ENCODE measurements at places on chromosomes 4 and X.

DNA sequence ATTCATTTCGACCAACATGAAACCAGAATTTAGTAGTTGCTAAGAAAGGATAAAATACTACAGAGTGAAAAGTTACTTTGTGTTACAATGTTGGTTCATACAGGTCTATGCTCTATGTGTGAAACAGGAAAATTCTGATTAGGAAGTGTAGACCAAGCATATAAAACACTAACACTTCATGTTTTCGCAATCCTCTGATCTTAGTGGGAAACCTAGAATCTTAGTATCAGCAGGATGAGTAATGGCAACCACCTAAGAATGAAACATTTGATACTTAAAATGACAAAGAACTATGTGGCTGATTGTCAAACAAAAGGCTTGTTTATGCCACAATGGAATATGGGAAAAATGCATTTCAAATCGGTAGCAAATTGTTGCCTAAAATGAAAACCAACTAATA is 116.1 kb downstream of the AMMECR1 start:
- no peak for DNase-seq

GRCh38 chr4:18111081-18111480 is 89.5 kb upstream of the LCORL start:
- no peak for DNase-seq

DNA sequence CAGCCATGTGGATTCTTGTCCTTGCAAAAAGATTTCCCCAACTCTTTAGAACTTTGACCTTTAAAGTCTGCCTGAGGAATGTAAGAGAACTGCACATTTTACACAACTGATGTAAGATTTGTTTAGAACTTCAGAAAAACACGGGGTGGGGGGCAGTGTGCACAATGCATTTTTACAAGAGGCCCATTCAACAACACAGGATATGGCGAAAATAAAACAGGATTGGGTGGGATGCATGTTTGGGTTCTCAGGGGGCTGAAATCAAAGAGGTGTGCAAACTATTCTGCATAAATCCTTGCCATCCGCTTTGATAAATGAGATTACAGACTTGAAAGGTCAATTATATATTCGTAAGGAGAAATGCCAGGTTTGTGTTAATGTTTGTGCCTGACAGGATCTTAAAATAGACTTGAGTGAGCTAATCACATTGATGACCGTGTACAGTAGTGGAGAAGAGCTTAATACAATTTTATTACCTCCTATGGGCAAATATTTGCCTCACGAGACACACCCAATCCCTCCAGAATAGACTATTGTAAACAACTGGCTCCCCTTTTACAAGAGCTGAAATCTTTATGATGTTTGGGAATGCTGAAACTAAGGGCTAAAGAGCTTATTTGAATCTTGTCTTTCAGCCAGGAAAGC is 184.1 kb upstream of the LEF1 start:
- no peak for DNase-seq

DNA sequence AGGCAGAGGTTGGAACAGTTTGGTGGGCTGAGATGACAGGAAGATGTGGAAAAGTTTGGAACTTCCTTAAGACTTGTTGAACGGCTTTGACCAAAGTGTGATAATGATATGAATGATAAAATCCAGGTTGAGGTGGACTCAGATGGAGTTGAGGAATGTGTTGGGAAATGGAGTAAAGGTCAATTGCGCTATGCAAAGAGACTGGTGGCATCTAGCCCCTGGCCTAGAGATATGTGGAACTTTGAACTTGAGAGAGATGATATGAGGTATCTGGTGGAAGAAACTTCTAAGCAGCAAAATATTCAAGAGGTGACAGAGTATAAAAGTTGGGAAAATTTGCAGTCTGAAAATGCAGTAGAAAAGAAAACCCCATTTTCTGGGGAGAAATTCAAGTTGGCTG is 21.4 kb upstream of the UGT2B17 start:
- DNase-seq, result no peak

GRCh38 chr4:102165584-102165983 is 179.7 kb downstream of the SLC39A8 start:
- no peak for DNase-seq

GRCh38 chr4:102529977-102530376 is 28.8 kb downstream of the NFKB1 start:
- no peak for DNase-seq

GRCh38 chr4:175385797-175386196 is 426.3 kb downstream of the GPM6A start:
- DNase-seq, result no peak

DNA sequence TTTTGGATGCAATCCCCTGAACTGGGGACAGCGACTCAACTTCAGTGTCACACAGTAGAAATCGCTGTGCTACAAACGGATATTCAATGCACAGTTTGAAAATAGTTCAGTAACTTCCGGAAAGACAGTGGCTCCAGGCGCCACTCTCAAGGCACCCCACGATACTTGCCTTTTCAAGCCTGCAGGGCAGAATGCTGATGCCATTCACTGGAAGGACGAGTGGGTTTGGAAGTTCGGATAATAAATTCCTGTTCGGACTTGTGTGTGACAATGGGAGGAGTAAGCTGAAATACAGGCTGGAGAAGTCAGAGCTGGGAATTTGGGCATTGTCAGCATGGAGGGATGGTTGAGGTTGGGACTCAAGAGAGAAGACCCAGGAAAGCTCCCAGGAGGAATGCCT is 64.3 kb upstream of the HELT start:
- DNase-seq, result no peak

- DNase-seq, result no peak
These were observed 27.2 kb downstream of the EPGN start for GRCh38 chr4:74335341-74336021.

DNA sequence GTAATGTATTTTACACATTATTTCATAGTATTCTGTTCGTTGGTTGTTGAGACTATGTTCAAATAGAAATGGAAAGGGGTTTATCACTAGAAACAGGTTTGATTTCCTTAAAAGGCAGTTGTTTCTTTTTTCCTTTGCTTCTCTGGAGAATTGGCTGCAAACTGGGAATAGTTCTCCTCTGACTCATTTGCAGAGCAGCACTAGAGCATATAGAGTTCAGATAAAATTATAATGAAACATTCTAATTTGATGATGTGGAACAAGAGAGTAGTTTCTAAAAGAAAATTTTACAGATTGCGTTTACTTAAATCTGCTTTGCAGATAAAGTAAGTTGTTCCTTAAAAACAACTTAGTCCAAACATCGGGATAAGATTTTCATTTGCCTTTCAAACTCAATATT is 29.7 kb downstream of the SYNPO2 start:
- DNase-seq, result no peak

DNA sequence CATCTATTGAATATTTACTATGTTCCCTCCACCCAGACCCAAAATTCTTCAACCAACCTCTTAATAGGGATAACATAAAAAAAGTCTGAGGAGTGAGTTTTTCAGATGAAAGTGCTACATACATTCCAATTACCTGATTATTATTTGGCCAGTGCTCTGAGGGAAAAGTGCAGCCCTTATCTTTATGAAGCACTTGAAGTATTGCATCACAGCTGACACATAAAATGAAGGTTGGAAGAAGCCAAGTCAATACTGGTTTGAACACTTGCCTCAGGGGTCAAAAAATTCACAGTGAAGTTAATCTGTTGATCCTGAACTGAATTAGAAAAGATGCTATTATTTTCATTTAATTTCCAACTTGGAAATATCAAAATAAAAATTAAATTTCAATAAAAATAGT is 498.9 kb downstream of the INPP4B start:
- DNase-seq, result no peak

- no peak for DNase-seq
These were observed 56.0 kb downstream of the PDLIM5 start for GRCh38 chr4:94507708-94508107.

GRCh38 chr4:122997463-122998101 is 75.2 kb upstream of the NUDT6 start:
- DNase-seq, result no peak

DNA sequence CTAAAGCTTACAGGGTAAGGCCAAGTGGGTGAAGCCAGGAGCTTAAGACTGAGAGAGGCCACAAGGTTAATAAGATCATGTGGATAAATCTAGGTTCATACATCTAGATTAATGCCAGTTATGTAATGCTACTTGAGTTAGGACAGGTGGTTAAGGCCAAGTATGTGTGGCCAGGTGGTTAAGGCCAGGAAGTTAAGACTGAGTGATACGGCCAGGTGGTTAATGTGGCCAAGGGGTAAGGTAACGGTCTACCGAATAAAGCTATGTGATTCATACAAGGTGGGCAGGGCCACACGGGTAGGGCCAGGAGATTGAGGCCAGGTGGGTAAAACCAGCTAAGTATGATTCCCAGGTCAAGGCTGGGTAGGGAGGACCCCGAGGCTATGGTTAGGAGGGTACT is 223.0 kb downstream of the TACR3 start:
- no peak for DNase-seq

DNA sequence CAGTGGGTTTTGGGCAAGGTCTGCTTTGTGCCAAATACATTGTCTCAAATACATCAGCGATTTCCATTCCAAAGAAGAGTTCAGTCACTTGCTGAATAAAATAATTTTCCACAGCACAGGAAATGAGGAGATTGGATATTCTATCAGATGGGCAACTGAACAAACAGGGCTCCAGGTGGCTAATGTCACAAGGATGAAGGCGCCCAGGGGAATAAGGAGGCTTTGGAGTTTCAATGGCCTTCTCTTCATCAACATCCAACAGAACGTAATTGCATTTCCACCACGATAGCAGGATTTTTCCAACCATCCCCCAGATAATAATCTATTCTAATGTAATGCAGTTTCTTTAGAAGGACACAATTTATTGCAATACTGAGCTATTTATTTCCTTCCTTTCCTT is 104.7 kb upstream of the KLHL13 start:
- DNase-seq, result peak; percentile 65

- no peak for DNase-seq
These were observed 7.4 kb upstream of the HPRT1 start for GRCh38 chrX:134452596-134452995.

DNA sequence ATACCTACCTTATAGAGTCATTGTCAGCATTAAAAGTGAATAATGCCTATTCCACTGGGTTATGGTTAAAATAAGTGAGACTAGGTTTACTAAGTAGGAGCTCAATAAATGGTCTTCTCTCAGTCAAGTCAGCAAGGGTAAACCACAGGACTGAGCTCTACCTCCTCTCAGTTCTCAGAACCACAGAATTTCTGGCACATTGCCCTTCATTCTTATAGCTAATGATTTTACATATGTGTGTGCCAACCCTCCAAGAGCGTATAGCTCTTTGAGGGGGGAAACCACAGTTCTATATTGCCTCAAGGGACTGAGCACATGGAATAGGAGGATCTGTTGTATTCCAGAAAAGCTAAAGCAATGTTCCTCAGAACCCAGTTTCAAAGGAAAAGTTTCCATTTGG is 124.8 kb downstream of the ATG4A start:
- no peak for DNase-seq

DNA sequence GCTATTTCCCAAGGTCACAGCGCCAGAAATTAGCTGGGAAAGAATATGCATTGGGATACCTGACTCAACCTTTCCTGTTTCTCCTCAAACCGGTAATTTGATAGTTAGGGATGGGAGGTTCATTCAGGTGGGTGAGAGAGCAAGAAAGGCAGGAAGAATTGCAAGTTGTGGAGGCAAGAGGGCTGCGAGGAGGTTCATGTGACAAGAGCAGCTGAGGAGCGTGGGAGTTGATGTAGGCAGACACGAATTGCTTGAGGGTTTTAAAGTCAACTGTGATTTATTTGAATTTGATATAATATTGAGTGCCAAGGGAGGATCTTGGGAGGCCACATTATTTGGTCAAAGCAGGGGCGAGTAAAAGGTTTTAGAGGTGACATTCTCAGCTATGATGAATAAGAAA is 329.0 kb downstream of the STIM2 start:
- DNase-seq, result no peak

DNA sequence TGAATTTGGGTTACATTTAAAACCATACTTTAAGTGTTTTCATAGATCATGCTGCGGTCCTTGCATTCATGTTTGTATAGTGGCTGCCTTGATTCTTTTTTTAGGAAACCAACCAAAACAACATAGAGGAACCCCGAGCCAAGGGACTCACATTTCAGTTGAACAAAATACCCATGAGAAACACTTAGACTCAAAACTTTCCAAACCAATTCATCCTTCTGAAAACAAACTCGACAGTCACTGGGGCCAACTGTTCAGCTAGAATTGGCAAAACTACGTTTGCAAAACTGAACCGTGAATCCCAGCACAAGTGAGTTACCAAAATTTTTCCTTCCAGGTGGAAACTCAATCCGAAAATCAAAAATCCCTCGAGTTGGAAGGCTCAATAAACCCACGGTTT is 1.4 kb downstream of the ADGRA3 start:
- DNase-seq, result no peak

DNA sequence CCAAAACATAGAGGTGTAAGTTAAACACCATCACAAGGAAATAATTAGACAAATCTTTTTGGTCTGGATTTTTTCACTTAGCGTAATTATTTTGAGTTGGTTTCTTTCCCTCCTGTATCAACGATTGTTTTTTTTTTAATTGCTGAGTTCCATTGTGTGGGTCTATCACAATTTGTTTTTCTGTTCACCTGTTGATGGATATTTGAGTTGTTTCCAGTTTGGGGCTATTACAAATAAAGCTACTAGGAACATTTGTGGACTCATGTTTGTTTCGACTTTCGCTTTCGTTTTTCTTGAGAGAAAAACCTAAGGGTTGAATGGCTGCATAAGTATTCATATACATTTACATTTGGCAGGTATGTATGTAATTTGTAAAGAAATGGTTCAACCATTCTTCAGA is 20.4 kb upstream of the FBXW7 start:
- DNase-seq, result no peak

- peak; percentile 61 for DNase-seq
These were observed 607 bp upstream of the DKC1 start for GRCh38 chrX:154761977-154762536.

- peak; percentile 83 for DNase-seq
These were observed 46.1 kb downstream of the HTRA3 start for GRCh38 chr4:8315435-8316250.

- DNase-seq, result peak; percentile 46
These were observed 98.3 kb upstream of the MAOA start for GRCh38 chrX:43557792-43558191.

DNA sequence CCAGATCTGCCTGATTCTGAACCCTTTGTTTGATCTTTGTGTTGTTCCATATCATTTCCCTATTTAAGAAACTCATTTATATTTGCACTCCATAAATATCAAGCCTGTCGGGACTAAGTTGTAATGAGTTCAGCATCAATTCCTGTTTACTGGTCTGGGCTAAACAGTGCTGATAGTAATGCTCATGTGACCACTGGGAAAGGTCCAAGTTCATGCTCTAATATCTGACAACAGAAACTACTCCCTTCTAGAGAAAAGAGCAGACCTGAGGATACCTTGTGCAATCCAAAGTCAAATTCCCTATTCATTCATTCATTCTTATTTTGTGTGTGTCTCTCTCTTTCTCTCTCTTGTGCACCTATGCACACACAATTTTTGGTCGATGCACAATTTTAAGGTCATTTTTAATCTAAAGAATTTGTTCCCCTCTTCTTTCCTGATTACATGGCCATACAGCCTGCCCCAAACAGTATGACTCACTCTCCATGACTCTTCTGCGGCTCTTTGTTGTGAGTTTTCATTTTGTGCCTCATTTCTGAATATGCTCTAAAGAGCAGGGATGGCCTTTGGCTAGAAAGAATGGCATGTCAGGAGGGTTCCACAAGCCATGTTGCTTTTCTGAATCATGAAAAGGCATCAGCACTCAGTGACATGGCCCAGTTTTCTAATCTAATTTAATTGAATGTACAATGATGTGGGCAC is 664.3 kb downstream of the RPA4 start:
- no peak for DNase-seq

Data from NCI-H1092 (cell line).